ENCODE measurements at places on chromosomes 12 and 14.

GRCh38 chr12:3421191-3421978 is 69.6 kb upstream of the PRMT8 start:
- DNase-seq, result no peak

GRCh38 chr12:76936275-76937193 is 57.7 kb upstream of the CSRP2 start:
- no peak for DNase-seq

DNA sequence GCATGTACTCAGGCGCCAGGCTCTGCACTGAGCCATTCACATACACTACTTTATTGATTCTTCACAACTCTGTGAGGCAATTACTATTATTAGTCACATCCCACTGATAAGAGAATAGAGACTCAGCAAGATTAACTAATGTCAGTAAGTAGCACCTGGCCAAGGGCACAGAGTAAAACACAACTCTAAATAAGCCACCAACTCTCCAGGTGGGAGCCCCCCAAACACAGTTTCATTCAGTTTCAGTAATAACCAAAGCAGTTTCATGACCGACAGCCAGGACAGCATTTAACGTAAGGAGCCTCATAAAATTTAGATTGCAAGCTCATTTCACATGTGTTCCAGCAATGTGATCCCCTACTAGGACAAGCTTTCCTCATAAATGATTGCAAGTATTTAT is 323.1 kb upstream of the CCDC196 start:
- no peak for DNase-seq

- no peak for DNase-seq
Measured at GRCh38 chr12:47590771-47591360, 115.0 kb downstream of the RPAP3 start.

GRCh38 chr12:28192125-28192524 is 1.9 kb downstream of the CCDC91 start:
- DNase-seq, result no peak

DNA sequence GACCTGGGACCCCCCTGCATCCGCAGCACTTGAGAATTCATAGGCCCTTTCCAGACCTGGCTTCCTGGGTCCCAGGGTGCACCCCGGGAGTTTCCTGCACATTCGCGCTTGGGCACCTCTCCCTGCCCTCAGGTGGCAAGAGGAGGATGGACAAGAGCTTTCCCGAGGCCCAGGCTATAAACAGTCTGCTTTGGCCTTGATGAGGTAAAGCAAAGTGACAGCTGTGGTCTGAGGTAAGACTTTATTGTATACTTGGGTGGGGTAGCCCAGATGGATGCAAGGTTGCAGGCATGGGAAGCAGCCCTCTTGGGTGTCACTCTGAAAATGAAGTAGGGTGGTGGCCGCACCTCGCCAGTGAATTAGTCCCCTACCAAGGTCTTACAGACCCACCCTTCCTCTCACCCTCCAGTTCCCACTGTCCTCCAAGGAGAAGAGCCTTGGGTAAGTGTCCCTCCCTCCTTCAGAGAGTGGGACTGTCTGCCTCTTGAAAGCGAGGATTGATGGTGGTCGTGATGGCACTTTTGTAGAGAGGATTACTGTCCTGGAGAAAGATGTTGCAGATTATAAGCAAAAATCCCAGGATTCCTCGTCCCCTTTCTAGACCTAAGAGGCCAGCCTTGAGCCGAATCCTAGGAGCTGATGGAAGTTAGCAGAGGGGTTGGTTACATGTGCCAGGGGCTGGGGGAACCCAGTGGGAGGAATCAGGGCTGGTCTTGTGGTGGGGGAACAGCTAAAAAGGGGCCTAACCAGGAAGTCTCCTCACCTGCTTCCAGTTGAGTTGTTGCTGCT is 10.6 kb upstream of the CSAD start:
- DNase-seq, result no peak
